Activated CD4-positive, CD25-positive, alpha-beta regulatory T cell treated with anti-CD3 and anti-CD28 coated beads, Interleukin-2, amount 50 U/mL, for 72 hours (primary cell): ENCODE measurements at places on chromosomes 2 and 18.

DNA sequence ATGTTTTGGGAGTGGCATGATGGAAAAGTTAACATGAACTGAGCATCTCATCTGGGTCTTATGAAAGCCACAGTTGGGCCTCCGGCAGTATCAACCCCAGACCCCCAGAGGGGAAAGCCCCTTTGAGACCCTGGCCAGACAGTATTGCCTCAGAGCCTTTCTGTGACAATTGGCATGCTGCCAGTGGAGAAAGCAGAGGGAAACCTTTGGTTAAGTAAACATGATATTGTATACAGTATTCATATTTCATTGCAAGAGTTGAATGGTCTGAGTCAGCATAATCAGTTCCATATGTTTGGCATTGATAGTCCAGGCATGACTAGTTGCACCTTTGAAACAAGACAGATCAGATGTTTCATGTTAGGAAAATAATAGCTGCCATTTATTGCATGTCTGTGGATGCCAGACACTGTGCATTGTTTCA is 20.0 kb downstream of the MERTK start:
- no peak for DNase-seq

DNA sequence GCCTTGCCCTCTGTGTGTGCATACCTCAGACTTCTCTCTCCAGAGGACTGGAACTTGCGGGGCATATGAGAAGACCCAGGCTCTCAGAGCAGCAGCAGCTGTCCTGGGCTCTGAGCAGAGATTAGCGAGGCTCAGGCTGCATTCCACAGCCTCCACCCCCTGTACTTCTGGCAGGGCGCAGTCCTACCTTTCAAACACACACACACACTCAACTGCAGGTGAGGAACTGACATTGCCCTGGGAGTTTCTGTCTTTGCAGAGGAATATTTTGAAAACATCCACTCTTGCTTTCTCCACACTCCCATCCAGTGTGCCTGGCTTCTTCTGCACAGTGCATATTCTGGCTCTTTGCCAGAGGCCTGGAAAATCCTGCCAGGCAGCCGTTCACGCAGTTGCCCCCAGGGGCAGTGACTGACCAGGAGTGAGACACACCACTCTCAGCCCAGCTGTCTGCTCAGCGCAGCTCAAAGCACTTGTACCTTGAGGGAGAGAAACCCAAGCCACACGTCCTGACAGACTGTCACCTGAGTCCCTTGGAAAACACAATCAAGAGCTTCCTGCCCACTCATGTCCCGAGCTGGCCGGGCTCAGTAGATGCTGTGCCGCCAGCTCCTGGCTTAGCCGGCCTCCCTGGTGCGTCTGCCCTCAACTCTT is 460.8 kb downstream of the RNF144A start:
- DNase-seq = no peak

DNA sequence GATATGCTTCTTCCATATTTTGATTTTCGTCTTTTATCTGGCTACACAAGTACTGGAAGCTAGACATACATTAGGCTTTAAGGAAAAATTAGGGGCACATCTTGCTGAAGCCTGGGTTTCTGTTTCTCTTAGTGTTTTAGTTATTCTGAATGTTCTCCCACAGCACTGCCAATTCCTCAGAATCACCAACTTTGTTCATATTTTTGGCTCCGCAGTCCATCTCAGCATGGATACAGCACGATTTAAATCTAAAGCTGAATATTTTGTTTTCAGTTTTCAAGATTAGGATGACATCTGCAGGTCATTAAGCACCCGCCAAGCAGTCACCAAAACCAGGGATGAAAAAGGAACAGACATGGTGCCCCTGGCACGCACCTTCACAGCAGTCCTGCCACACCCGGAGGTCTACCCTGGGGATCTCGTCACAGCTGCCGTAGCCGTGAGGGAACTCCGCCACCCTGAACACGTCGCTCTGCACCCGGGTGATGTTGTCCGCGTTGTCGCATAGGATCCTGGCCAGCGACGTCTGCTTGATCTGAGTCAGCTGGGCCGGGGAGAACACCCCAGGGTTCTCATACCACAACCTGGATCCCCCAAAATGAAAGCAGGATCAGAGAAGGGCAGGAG is 101.2 kb downstream of the PXDN start:
- DNase-seq = no peak

GRCh38 chr18:44325903-44326635 is 354.6 kb upstream of the SETBP1 start:
- DNase-seq = no peak

DNA sequence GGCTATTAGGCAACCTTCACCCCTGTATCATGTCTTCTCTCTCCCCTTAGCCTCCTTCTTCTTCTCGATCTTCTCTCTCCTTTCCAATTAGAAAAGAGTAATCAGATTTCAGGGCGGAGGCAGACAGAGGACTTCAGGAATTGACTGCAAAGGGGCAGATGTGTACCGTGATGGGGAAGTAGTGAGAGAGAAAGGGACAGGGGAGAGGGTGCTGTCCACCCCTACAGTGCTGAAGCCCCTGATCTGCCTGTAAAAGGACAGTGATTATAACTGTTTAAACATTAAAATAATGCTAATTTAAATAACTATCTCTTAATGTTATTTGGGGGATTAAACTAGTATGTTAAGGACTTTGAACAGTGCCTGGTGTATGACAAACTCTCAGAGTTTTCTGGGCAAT is 178.5 kb downstream of the ACTR3 start:
- DNase-seq = no peak

GRCh38 chr2:120531365-120531764 is 185.4 kb downstream of the INHBB start:
- DNase-seq = no peak

DNA sequence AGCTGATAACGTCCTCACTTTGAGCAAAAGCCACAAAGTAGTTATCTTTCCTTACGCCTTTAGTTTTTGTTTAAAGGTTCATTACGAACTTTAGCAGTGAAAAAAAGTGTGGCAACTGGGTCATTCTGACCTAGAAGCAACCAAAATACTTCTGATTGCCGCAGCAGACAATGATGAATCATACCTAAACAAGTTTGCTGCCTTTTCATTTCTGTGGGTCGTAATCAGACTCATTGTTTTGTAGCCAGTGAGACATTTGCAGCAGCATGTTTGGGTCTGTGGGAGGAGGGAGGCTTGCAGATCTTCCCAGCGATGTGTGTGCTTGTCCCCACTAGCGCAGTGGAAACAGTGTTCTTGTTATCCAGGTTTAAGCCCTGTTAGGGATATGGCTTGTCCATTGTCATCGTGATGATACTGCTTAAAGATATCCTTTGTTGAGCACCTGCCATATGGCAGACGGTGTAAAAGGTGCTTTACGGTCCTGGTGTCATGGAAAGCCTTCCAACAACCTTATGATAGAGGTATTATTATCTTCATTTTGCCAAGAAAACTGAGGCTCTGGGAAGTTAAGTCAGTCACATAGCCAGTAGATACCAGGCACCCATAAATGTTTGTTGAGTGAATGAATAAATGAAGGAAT is 1.3 kb upstream of the GREB1 start:
- no peak for DNase-seq

GRCh38 chr18:45849529-45849928 is 24.1 kb downstream of the SIGLEC15 start:
- no peak for DNase-seq

DNA sequence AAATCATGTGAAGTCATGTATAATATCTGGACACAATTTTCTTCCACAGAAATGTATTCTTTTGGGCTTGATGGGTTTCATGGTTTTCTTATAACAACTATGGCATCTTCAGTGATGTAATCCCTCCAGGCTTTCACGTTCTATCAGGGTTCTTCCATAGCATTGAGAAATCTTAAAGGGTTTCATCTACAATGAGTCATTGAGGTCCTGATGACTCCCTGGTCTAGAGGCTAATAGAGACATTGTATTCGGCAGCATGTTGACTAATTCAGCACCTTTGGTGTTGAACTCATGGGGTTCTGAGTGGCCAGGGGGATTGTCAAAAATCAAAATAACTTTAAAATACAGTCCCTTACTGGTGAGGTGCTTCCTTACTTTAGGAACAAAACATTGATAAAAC is 614.0 kb upstream of the CRIM1 start:
- DNase-seq = no peak

- no peak for DNase-seq
These were observed 10.5 kb downstream of the CNGA3 start for GRCh38 chr2:98356729-98357128.

DNA sequence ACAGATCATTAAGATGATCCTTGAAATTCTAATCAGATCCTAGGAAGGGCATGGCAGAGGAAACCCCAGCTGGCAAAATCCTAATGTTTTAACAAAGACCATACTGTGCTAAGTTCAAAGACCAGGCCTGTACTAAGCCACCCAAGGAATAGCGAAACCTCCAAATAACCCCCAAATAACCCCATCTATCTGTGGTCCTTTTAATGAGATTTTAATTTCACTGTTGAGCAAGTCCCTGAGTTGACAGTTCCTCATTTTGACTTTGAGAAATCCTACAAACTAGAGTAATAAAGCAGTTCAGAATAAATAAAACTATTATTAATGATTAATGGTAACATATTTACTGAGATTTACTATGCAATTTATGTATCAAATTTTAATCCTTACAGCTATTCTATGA is 259.8 kb downstream of the STK39 start:
- no peak for DNase-seq

GRCh38 chr2:121390082-121390692 is 105.2 kb upstream of the TFCP2L1 start:
- DNase-seq = no peak

- DNase-seq = no peak
These were observed 165.5 kb downstream of the TGIF1 start for GRCh38 chr18:3615374-3615985.

DNA sequence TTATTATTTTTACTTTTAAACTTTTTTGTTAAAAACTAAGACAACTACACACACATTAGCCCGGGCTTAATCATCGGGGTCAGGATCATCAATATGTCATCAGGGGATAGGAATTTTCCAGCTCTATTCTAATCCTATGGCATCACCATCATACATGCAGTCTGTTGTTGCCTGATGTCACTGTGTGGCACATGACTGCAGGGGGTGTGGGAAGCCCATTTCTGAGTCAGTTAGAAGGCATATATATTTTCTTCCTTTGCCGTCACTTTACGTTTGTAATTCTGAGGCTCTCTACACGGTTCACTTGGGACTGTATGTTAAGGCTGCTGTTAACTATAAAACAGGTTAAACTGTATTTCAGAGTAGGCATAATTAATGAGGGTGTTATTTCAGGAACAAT is 144.4 kb upstream of the ITGA6 start:
- no peak for DNase-seq

DNA sequence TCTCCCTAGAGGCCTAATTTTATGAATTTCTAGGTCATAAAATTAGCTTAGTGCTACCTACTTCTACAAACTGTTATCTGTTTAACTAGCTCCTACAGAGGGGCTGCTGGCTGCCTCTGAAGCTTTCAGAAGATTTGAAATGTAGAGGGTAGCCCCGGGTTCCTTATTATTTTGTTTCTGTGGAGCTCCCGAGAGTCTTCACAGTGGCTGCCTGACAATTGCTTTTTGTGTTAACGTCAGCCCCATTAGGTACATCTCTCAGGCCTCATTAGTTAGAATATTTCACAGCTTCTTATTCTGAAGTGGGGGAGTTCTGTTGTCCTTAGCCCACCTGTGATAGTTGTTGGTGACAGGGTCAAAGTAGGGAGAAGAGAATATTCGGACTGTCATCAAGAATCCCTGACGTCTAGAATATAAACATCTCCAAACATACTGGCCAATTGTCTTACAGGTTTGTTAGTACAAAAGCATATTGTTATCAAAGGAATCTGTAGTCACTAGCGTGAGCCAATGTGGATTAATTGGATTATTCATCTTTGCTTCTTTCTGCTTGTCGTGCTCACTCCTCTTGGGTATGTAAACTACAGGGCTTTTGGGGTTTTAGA is 77.5 kb downstream of the DIS3L2 start:
- no peak for DNase-seq

DNA sequence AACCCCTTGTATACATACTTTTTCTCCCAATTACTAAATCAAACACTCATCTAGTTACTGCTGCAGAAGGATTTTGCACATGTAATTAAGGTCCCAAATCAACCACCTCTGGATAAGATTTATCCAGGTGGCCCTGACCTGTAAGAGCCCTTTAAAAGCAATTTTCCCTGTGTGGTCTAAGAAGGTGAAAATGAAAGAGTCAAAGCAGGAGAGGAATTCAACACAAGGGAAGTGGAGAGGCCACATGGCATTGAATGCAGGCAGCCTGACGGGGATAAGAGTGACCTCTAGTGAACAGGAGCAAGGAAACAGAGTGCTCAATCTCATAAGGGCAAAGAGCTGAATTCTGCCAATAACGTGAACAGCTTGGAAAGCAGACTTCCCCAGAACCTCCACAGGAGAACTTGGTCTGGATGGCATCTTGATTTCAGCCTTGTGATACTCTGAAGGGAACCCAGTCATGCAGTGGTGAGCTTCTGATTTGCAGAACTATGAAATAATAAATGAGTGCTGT is 27.2 kb downstream of the PPP3R1 start:
- DNase-seq = no peak

- DNase-seq = no peak
These were observed 69.9 kb downstream of the RTTN start for GRCh38 chr18:70135604-70136003.

DNA sequence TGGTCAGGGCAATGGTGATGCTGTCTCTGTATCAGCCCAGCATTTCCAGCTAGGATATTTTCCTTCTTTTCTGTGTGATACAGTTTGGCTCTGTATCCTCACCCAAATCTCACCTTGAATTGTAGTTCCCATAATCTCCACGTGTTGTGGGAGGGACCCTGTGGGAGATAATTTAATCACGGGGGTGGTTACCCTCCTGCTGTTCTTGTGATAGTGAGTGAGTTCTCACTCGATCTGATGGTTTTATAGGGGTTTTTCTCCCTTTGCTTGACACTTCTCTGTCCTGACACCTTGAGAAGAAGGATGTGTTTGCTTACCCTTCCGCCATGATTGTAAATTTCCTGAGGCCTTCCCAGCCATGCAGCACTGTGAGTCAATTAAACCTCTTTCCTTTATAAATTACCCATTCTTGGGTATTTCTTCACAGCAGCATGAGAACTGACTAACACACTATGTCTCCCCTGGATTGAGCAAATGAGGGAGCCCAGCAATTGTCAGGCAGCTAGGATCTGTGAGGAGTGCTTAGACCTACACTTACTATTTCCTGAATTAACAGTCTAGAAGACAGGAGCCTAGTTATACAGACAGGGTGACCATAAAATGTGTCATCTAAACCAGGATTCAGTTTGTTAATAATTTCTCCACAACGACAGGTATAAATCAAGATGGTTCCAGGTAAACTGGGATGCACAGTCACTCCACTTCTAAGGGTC is 6.0 kb downstream of the SCN2A start:
- DNase-seq = no peak

DNA sequence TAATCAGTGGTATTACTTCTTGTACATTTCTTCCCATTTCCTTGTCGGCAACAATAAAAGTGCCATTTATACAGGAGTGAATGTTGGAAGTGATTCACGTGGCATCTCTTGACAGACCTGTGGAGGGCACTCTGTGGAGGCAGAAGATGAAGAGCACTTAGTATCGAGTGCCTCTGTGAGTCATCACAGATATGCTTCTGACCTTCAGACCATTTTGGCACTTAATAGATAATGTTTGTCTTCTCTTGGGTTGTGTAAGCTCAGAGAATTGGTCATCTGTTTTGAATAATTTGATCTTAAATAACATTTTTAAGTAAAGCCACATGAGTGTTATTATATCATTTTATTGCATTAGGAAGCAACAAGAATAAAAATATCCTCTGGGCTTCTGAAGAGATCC is 305.5 kb downstream of the PTPRM start:
- no peak for DNase-seq

GRCh38 chr2:151609705-151610104 is 124.6 kb downstream of the NEB start:
- DNase-seq = no peak

GRCh38 chr2:239964399-239965185 is 60.5 kb downstream of the NDUFA10 start:
- DNase-seq = no peak
